Stimulated activated CD4-positive, alpha-beta T cell treated with anti-CD3 and anti-CD28 coated beads, Interleukin-15, amount 100 ng/mL, for 1 hour (primary cell): ENCODE measurements at places on chromosomes 4 and X.

DNA sequence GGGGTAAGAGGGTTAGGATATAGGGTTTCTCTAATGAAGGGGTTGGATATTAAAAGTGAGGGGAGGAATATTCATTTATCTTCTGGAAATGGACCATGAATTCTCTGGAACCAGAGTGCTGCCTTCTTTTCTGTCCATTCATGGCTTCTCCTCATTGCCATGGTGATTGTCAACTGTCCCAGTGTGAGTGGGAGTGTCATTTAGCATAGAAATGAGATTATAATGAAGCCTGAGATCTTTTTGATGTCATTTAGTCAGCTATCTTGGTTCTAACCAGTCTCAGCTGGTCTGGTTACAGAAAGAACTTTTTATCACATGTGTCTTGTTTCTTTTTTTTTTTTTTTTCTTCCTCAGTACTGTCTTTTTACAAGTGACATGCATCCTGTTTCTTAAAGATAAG, 497.3 kb upstream of the PITX2 start:
- DNase-seq, result no peak

DNA sequence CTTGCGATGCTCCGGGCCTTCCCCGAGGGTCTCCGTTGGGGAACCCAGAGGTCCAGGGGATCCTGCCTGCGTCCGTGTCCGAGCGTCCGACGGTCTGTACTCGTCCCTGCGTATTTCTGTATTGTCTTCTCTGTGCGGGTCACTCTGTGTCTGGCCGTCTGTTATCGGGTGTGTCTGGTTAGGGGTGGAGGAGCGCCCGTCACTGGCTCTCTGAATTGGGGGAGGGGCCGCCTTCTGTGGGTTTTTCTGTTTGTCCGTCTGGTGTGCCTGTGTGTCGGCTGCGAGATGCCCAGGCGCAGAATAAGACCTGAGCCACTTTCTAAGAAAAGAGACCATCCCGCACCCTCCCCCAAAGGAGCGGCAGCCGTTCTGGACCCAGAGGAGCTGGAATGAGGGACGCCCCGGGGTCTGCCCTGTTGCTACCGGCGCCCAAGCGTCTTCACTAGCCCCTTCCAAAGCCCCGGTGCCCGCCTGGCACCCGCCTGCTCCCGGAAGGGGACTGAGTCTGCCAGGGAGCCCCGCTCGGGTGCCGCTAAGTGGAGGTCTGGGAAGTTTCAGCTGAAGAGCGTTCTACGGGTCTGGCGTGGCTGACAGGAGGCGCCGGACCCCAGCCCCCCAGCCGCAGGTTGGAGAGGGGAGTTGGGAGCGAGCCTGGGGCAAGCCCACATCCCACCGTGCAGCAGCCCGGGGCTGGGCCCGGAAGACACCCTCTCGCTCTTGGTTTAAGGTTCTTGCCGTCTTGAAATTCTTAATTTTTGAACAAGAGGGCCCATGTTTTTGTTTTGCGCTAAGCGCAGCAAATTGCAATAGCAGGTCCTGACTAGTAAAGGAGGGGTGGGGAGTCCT, 1.0 kb upstream of the OTOP1 start:
- no peak for DNase-seq

DNA sequence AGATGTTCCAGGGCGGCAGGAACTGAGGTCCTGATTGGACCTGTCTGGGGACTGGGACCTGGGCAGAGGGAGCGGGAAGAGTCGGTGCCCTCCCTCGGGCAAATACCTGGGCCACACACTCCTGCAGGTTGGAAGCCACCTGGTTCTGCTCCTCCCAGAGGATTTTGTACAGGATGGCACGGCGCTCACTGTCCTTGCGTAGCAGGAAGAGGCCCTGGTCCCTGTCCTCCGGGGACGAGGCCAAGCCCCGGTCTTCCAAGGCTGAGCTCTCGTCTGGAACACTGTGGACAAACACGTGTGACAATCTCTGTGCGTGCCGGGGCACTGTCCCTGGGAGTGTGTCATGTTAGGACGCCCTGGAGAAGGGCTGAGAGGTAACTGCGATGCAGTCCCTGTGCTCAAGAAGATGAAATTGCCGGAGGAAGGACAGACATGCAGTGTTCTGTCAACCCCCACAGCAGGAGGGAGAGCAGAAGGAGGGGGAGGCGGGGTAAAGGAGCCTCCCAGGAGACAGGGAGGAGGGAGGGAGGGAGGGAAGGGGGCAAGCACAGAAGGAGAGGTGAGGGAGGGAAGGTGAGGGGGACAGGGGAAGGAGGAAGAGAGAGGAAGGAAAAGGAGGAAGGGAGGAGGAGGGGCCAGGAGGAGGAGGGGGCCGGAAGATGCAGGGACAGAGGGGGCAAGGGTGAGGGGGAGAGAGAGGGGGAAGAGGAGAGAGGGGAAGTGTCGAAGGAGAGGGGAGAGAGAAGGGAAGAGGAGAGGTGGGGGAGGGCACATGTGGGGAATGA, 29.0 kb downstream of the PDHA1 start:
- no peak for DNase-seq

GRCh38 chr4:921830-922331, 10.2 kb downstream of the GAK start:
- no peak for DNase-seq

DNA sequence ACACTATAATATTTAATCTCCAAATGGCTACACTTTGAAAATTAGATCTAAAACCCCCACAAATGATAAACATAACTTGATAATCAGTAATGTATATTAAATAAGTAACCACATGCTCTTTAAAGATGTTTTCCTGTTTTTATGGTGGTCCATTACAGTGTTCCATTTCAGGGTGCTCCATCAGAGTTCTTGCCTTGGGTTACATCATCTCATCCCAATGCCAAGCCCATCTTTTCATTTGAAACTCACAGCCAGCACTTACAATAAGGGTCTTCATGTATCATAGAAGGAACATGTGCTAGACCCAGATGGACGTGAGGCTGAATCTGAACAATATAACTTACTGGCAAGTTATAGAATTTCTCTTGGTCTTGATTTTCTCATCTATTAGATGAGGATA, 10.5 kb upstream of the PAQR3 start:
- no peak for DNase-seq

DNA sequence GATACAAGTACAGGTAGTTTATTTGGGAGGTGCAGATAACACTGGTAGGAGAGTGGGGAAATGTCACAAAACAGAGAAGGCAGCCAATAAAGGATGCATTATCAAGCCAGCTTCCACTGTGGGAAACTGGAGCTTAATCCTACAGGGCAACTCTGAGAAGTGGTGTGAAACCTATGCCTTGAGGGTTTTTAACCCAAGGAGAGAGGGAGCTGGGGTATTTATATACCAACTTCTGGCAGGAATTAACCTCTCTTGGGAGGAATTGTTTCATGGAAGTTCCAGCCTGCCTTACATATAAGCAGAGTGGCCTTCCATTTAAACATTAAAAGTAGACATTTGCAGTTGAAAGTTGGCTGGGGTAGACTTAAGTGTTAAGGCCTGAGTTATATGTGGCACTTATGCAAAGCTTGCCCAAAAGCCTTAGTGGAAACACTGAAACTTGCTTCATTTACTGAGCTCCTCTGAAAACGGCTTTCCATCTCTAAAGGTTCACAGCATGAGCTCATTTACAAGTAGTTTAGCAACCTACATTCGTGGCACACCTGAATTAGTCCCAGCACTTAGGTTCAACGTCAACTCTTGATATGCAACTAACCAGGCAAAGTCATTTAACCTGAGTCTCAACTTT, 19.2 kb downstream of the MAGEB17 start:
- DNase-seq, result no peak

DNA sequence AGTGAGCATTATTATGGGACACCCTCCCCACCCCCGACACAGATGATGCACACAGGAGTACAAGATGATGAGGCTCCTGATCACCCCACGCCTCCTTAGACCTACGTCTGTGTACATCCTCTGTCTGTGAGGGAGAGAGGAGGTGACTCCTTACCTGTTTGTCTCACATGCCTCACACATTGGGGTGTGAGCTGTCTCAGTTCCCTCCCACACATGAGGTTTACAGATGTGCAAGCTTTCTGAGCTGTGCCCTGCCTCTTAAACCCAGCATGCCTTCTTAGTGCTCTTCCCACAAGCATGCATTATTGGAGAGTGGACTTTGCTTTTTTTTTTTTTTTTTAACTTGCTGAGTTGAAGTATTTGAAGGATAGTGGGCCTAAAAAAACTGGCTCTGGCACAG, 76.7 kb downstream of the CLCN5 start:
- DNase-seq, result no peak

GRCh38 chrX:30592831-30593230, 15.3 kb upstream of the TASL start:
- no peak for DNase-seq

DNA sequence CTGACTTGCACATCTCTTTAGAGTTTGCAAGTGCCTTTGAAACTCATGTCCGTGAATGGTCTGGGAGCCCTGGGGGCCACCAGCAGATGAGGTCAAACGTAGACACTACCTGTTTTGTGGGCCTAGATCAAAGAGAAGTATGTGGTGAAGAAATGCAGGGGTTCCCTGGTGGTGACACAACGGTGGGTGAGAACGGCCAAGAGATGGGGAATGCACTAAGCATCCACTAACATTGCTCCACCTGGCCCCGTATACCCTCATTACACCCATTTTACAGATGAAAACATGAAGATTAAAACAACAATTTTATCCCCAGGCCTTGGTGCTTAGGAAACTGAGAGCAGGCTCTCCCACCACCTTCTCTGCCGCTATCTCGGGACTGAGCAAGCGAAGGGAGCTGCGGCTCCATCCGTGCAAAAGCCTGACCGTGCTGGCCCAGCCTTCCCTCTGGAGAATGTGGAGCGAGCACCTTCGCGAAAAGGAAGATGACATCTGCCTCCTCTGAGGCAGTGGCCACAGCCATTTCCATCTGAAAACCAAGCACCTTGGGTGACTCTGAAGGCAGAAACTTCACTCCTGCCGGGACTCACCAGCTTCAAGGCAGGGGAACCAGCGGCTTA, 91.9 kb downstream of the EVC2 start:
- no peak for DNase-seq

GRCh38 chr4:102586002-102586643, 85.0 kb downstream of the NFKB1 start:
- DNase-seq, result no peak

DNA sequence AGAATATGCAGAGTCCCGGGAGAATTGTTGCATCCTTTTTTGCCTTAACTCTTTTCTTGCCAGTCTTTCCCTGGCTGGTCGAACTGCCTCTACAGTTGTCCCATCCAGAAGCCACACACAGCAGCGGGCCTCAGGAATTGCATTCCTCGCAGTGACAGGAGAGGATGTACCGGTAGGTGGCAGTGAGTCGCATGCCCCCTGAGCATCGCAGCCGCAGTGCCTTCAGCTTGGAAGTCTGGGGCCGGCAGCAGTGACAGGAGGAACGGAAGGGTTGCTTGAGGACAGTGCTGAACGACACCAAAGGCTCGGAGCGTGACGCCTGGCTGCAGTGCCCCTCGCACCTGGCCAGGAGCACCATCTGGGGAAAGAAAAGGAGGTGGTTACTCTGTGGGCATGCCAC, 23.5 kb downstream of the NDP start:
- peak; percentile 6 for DNase-seq

DNA sequence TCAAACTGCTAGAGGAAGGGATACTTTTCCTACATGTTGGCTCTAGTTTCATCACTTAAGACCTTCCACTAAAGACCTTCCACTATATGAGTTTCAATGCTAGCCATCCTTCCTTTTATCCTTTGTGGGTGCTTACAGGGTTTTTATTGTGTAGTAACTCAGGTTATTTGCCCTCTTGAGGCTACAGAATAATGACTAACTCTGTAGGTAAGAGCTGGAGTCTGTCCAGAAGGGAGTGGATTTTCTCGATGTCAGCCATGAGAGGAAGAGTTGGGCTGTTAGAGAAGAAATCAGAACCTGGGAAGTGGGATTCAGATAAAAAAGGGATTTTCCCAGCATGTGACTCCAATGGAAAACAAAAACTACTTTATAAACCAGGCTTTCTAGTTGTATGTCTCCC, 27.5 kb upstream of the HERC5 start:
- no peak for DNase-seq

DNA sequence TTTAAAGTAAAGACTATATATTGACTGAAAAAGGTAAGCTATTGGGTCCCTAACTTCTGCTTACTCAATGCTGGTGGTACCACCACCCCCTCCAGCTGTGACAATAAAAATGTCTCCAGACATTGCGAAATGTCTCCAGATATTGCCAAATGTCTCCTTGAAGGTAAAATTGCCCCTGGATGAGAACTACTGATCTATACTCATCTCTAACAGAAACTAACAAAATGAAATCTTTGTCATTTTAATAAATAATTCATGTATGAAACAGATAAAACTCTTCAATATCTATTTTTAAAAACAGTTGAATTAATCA, 20.1 kb downstream of the CLTRN start:
- DNase-seq, result no peak

DNA sequence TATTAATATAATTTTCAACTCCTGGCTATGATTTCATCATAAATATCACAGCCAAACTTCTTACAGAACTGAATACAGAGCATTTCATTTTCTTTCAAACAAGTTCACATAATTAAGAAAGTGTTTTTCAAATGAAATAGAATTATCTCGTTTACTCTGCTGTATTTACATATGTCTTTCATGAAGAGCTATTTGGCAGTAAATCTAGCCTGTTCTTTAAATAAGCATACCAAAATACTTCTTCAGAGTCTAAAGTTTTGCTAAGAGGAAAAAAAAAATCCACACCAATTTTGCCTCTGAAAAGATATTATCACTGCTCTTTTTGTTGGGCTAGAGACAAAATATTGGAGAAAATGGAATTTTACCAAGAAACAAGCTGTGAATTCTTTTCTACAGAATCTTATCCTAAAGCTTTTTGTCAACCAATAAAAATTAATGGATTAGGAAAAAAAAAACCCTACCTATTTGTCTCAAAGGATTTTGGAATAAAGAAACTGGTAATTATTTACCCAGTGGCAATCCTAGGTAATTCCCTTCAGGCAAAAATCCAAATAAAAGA, 287.9 kb upstream of the NR3C2 start:
- DNase-seq, result no peak

DNA sequence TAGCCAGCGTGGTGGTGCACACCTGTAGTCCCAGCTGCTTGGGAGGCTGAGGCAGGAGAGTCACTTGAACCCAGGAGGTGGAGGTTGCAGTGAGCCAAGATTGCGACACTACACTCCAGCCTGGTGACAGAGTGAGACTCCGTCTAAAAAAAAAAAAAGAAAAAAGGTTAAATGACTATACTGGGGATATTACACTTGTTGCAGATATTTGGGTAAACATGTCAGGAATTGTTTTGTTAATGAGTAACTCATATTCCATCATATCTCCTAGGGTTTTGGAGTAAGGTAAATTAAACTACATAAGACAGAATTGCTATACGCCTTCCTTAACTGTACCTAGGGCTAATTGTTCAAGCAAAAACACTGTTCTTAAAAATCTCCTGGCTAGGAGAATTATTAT, 291.4 kb upstream of the IGFBP7 start:
- no peak for DNase-seq

GRCh38 chrX:28847423-28847822, 260.2 kb downstream of the IL1RAPL1 start:
- no peak for DNase-seq

GRCh38 chrX:39309721-39310152, 508.5 kb downstream of the MID1IP1 start:
- DNase-seq, result no peak
